ENCODE measurements at places on chromosomes 3 and 15.
A peak's percentile ranks its signal among the peaks of the same experiment; 100 is the strongest.

DNA sequence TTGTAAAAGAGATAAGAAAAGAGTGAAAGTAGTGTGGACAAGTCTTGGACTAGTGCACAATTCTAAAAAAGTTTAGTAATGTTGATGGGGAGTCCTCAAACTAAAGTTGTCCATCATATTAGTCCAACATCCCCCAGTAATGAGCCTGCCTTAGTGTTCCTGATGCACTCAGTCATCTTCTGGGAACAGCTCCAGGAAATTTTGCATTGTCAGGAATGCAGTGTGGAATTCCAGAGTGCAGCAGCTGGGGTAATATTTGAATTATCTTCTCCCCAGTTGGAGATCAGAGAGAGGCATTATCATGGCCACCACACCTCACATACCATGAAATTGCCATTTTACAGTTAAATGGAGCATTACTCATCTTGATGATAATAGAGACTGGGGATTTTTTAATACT, 528.8 kb upstream of the NAALADL2 start:
- DNase-seq, result no peak

GRCh38 chr3:71423151-71423906, 160.2 kb downstream of the FOXP1 start:
- no peak for DNase-seq

- no peak for DNase-seq
These were observed 11.4 kb downstream of the ACAA1 start for GRCh38 chr3:38125305-38126120.

DNA sequence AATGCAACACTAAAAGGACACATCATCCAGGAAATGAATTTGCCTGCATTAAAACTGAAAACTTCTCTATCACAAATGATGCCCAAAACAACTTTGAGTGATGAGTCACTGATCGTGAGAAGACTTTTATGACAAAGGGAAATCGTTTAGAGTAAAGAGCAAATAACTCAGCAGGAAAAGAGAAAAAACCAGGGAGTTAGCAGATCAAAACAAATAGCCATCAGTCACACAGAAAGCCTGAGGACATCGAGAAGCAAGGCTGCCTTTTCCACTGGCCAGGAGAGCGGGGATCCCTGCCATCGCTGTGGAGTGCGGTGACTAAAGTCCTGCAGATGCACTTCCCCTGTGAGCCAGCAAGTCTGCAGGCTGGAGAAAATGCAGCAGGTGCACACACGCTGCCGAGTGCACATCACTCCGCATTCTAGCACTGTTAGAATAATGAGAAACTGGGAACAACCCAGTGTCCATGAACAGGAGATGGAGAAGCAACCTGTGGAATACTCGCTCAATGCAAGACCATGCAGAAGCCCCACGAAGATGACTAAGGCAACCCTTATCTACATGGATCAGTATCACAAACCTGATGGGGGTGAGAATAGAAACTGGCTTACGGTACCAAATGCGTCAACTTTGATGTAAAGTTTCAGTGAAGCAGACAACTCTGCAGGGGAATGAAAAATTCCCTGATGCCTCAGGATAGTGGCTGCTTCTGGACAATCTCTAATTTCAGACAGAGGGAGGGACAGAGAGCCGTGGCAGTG, 86.4 kb downstream of the NSMCE3 start:
- DNase-seq, result no peak

DNA sequence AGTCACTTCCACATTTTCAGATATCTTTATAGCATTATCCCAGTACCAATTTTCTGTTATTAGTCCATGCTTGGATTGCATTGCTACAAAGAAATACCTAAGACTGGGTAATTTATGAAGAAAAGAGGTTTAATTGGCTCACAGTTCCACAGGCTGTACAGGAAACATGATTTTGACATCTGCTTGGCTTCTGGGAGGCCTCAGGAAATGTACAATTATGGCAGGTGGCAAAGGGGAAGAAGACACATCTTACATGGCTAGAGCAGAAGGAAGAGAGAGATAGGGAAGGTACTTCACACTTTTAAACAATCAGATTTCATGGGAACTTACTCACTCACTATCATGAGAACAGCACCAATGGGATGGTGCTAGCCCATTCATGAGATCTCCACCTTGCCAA, 172.3 kb upstream of the GPR149 start:
- no peak for DNase-seq

DNA sequence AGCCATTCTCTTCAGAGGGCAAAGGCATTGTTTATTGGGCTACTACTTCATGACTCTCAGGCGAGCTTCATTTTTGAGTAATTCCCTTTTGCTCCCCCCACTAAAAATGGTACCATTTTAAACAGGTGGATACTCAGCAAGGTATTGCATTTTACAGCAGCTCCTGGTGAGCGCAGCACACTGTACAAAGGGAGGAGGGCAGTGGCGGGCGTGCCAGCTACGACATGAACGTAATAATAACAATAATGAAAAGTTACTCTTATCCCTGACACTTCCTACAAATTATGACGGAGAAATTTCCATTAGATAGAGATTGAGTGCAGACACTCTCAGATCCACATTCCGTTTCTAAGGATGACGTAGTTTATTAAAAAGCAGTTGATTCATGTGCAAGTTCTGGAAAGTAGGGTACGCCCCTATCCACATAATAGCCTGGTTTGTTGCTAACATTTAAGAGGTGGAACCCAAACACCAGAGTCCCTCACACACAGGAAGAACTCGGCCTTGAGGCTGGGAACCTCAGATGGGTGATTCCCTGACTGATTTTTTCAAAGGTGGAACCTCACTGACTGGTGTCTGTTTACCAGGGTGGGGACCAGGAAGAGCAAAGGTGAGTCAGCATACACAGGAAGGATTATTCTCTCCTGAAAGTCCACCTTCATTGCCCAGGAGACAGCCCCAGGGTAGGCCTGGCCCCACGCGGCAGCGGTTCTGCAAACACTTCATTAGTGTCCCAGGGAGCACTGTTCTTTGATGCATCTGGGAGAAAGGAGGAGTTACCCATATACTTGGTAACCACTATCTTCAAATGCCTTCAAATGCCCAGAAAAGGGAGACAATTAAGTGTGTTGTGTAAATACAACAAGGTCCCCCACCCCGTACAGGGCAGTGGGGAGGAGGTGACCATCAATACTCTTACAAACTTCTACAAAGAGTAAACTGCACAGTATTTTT, 69.9 kb downstream of the LDHAL6B start:
- DNase-seq, result no peak

- no peak for DNase-seq
These were observed 86.1 kb downstream of the SAMMSON start for GRCh38 chr3:70085613-70086012.

- no peak for DNase-seq
These were observed 39.7 kb upstream of the PYGO1 start for GRCh38 chr15:55627730-55628368.

DNA sequence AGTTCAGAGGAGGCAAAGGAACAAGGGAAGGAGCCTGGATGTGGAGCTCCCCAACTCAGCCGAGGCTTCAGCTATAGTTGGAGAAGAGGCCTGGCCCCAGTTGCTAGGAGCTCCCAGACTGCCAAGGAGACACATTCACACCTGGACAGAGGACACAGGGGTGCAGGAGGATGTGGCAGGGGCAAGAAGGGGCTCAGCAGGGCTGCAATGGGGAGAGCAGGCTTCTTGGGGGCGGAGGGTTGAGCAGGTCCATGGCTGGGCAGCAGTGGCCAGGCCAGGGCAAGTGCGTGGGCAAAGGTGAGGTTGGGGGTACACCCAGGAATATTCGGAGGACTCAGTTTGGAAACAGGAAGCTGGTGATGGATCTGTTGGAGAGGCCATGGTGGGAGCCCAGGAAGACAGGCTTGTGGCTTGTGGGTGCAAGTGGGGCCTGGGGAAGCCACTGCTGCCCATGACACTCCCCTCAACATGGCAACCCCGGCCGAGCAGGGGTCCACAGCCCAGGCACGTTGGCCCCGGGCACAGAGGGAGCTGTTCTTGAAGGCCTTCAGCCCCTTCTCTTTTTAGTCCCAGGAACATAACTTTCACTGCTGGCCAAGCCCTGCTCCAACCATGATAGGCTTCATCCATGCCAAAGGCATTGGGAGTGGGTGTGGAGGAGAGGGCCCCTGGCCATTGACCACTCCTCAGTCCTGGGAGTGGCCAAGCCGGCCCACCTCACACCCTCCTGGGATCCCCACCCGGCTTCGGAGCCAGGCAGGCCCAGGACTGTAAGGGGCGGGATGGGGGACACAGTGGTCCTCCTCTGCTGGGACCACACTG, 33.3 kb downstream of the TSPAN3 start:
- DNase-seq, result no peak

GRCh38 chr3:35422836-35423601, 216.3 kb upstream of the ARPP21 start:
- DNase-seq, result no peak

DNA sequence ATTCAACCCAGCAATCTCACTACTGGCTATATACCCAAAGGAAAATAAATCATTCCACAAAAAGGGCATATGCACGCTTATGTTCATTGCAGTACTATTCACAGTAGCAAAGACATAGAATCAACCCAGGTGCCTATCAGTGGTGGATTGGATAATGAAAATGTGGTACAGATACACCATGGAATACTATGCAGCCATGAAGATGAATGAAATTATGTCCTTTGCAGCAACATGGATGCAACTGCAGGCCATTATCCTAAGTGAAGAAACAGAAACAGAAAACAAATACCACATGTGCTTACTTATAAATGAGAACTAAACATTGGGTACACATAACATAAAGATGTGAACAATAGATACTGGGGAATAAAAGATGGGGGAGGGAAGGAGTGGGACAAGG, 606.4 kb upstream of the GRM7 start:
- no peak for DNase-seq

DNA sequence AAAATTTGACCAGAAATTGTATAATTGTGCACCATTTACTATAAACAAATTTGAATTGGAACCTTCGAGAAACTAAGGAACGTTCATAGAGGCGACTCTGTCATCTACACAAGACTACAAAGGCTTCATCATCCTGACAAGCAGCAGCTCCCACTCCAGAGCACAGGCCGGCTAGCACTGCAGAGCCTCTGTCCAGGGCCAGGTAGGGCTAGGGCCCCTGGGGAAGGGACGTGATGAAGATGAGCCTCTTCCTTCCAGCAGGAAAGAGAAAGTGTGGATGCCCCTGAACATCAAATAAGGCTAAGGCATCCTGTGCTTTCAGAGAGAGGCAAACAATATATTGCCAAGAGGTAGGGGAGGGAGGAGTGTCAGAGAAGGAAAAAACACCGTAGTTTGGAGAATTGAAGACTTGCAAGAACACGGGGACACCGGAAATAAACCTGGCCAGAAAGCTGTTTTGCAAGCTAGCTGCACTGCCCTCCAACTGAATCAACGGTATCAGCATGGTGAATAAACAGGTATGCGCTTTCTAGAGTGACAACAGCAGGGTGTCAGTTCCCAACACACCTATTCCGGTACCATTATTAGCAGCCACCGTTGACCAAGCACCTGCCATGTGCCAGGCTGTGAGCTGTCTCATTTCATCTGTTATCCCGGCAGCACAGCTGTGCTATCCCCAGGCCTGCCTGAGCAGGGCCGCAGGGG, 12.4 kb downstream of the XXYLT1 start:
- no peak for DNase-seq

GRCh38 chr15:99564221-99565048, 1.3 kb upstream of the MEF2A start:
- DNase-seq, result peak; percentile 32

DNA sequence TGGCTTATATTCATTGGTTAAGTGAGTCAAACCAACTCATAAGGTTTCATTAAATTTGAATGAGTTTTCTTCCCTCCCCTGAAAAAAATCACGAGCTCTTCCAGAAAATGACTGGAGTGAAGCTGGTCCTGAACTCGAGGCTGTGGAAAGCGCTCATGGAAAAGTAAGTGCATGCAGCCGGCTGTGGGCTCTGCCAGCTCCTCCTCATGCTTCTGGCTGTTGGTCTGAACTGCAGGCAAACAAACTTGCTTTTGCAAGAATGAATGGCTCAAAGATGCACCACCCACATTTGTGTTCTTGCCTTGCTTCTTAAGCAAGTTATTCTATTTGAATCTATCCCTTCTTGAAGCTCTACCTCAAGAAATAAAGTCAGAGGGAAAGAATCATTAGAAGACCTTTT, 6.2 kb downstream of the ETV5 start:
- no peak for DNase-seq

- no peak for DNase-seq
These were observed 106.3 kb downstream of the PLD1 start for GRCh38 chr3:171704002-171704401.

DNA sequence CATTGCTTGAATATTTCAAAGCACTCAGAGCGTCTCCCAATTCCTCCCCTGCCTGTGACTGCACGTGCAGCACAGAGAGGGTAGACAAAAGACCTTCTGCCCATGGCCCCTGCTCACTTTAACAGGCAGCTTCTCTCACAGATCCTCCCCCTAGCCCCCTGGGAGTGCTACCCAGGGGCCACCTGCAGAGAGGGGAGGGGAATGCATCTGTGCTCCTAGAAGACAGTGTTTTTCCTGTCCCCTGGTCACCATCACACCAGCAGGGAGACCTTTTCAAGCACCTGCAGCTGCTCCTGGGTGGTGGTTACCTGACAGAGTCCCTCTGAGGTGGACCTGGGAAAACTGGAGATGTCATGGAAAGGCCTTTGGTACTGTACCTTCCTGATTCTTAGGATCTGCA, 56.7 kb upstream of the PRR23C start:
- no peak for DNase-seq

Data from hypothalamus (tissue), 51 donors.